ENCODE measurements at places on chromosomes 3 and 15.

GRCh38 chr3:184417619-184418327 is 37.9 kb downstream of the CHRD start:
- DNase-seq = peak; percentile 42

DNA sequence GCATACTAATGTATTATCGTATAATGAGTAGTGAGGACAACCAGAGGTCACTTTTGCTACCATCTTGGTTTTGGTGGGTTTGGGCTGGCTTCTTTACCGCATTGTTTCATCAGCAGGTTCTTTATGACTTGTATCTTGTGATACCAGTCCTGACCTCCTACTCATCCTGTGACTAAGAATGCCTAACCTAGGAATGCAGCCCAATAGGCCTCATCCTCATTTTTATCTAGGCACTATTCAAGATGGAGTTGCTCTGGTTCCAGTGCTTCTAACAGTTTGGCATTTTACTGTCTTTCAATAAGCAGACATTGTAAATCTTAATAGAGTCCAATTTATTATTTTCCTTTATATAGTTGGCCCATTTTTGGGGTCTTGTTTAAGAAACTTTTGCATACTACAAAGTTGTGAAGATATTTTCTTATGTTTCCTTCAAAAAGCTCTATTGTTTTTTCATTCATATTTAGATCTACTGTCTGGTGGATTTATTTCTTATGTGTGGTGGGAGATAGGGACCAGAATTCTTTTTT is 60.8 kb upstream of the RNU6-1 start:
- no peak for DNase-seq

DNA sequence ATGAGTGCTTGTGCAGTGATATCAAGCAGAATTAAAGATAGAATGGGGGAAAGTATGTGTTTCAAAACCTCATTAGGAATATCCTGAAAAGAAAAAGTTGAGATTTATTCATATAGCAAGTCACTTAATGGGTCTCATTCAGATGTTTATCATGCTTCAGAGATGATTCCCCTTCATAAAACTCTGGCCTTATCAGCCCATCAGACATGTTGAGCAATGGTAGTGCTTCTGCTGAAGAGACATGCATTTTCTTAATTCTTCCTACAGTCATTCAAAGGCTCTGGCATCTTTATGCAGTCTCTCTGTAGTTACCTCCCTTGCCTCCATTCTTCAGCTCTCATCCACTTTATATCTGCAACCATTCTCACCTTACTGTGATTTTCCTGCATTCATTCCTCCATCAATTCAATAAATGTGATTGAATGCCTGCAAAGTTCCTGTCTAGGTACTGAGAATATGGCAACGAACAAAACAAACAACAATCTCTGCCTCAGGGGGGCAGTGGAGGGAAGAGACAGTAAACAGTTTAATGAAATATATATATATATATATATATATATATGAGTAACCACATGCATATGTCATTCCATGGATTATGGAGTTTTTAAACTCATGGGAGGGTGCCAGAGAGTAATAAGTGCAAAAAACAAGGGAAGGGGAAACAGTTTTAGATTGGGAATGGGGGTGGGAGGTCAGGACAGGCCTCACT is 138.5 kb downstream of the NECTIN3 start:
- no peak for DNase-seq

GRCh38 chr15:90870354-90871138 is 2.2 kb downstream of the FURIN start:
- DNase-seq = no peak

DNA sequence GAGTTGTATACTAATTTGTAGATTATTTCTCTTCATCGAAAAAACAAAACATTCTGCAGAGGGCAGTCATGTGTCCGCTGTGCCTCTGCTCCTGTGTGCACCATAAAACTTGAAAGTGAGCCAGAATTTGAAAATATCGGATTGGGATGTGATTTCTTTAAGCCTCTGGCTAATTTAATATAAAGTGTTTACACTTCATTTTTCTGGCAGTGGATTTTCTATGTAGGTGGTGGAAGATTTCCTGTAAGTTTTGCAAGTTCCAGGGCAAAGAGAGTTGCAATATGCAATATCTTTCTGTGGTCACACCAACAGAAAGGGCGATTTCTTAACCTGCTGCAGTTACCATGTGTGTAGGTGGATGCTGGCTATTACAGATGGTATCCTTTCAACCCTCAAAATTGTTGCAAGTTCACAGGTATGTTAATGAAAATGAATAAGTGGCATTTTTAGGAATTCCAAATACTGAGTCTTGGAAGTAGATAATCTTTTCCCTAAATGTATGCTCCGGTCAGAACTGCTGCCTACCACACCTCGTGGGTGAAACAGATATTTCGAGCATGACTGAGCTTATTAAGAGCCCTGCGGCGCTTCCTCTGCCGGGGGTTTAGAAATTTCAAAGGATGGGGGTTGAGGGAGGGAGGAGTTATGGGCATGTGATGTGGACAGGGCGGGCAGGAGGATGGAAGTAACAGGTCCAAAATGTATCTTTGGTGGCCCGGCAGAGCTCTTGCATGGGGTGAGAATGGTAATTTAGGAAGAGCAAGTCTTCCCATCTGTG is 134.0 kb downstream of the PGPEP1L start:
- DNase-seq = no peak

DNA sequence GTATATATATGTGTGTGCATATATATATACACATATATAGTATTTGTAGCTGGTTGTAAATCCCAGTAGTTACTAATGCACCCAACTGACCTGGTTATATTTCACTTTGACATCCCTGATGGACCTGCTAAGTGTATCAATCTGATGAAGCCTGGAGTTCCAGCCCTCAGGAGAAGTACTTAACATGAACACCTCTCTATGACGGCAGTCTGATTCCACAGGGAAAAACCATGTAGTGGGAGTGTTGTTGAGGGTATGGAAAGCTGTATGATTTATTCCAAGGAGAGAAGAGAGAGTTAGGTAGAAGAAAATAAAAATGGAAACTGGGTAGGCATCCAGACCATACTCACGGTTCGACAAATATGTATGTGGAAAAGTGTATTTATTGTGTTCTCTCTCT is 531.2 kb upstream of the SEMA6D start:
- no peak for DNase-seq

- DNase-seq = no peak
Measured at GRCh38 chr3:140358686-140359085, 319.2 kb upstream of the TRIM42 start.

DNA sequence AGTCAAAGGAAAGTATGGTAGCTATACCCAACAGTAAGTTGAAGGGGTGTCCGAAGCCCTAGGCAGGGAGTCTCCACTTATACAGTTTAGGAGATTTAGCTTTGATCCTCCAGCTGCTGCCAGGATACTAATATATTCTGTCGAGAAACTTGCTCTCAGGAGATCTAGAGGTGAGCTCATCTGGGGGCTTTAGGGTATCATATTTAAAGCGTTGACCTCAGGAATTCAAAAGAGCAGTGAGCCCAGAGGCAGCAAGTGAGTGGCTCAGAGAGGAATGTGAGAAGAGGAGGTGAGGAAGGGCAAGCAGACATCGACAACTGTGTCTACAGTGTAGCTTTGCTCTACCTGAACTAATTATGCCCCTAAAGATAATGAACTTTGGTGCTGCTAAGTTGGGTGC is 245.1 kb upstream of the LRTM1 start:
- no peak for DNase-seq

DNA sequence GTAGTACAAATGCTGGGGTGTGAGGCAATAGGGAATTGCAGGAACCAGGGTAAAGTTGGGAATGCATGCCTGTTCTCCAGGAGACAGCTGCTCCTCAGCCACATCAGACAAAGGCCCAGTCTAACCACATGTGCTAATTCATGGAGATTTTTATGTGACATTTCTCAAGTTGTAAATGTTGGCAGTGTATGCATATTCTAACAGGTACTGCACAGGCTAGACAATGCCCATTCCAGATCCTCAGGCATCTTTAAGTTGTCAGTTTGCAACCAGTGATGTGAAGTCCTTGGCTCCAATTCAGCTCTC is 84.9 kb downstream of the EEFSEC start:
- no peak for DNase-seq

DNA sequence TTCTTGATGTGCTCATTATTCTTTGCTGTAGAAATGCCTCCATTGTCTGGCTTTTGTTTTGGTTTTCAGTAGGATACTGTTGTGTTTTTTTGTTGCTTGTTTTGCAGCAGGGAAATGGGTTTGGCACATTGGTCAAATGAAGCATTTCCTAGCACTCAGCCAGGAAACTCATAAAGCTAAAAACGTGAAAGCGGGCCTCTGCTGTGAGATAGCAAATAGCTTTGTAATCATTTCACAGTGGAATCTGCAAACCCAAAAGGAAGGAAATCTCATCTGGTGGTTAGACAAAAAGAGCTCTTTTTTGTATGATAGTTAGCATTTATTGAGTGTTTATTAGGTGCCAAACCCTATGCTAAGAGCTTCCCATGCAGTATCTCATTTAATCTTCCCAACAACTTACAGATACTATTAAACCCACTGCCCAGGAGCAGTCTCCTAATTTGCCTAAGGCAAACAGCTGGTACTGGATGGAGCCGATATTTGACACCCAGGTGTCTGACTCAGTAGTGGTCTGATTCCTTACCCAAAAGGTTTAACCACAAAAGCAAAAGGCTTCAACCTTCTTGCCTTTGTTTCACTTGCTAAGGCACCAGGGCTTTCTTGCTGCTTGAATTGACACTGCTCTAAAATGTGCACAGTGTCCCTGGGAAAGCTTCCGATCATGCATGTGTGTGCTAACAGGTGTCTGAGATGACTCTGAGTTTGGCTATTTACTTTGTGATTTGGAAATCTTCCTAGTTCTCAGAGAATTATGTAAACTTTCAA is 527.9 kb upstream of the MDFIC2 start:
- DNase-seq = no peak

DNA sequence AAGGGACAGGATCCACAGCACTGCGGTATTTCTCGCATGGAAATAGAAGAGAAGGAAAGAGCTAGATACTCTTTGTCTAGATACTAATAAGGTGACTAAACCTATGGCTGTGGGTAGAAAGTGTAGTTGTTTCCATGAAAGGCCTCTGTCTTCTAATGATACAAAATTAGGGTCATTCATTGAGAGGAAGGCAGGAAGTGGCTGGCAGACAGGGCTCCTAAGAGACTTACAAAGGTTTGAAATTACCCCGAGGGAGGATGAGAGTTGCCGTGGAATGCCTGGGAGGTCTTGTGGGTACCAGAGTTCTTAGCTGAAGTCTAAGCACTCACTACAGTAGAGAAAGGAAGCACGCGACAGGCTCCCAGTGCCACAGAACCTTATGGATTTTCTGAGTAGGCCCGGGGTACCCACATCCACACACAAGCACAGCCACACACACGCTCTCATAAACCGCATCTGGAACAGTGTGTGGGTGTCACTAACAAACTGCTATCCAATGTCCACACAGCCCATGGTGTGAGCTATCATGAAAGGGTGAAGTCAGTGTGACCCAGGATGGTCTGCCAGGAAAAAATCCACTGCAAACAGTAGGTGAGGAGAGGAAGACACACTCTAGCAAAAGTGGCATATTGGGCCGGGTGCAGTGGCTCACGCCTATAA is 221.4 kb downstream of the FAM43A start:
- no peak for DNase-seq

- no peak for DNase-seq
Measured at GRCh38 chr3:142623194-142623593, 27.0 kb downstream of the PLS1 start.
